ENCODE measurements at places on chromosomes 7 and 10. TPM values are rescaled to one million over a fixed set of nuclear protein-coding genes. Genes with fewer than 3 reads are reported as not detected.

Gene BLNK
- 13.5 TPM for total RNA-seq

Gene HOGA1
- total RNA-seq = 7.3 TPM

GRCh38 chr10:14918964-14919363, 34.9 kb downstream of the DCLRE1C start:
- DNase-seq = no peak

DNA sequence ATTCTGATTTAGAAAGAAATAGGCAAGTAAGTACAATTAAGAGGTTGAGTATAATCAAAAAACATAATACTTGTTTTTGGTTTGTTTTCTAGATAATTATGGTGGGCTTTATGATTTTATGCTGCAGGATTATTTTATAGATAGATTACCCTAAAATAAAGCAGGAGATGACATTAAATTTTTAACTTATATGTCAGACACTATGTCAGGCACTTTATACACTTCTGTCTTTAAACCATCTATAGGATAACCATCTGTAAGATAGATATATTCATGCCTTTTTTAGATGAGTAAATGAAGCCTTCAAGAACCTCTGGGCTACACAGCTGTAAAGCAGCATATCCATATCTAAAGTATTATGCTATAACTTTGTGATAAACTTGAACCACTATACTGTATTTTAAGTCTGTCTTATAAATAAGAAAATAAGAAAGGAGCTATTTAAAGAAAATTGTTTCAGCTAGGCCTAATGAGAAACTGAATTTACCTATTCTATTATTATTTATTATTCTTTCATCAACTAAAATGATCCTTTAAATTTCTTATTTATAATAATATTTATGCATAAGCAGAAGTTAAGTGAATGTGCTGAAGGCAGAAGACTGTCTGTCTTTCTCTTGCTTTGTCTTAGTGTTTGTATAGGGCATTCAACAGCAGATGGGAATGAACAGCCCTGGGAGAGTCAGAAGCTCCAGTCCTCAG, 94.0 kb downstream of the CPED1 start:
- DNase-seq = no peak

Data from body of pancreas (tissue), 4 donors.